ENCODE measurements at places on chromosomes 1 and 21.

DNA sequence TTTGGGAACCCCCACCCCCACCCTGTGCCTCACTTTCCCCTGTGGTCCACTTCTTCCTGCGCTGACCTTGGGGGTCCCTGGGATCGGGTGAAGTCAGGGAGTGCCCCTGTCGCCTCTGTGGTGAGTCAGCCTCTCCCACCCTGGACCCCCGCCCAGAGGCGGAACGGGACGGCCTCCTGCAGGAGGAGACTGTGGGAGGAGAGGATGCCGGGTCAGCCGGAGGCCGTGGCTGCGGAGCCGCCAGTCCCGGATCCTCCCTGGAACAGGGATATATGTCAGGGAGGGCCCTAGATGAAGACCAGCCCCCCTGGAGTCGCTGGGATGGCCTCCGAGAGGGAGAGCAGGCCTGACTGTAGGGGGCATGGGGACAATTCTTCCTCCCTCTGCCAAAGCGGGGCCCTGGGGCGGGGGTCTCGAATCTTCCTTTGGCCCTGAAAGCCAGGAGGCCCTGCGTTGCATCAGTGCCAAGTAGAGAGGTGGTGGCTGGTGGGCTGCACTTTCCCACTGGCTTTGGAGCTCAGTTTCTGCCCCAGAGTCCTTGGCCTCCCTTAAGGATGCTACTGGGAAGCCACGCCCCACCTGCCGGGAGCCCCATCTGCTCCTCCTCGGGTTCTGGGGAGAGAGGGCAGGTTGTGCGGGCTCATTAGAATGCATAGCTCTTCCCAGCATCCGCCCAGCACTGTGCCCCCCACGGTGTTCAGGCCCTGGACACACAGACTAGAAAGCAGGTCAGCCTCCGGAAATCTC lies 930 bp downstream of the ARHGEF10L start:
- peak; percentile 86 for DNase-seq
- peaks cover 4% of the 10 kb centered on the region for H3K4me1 ChIP-seq
- peak overlapping the region; percentile 55 for H3K4me3 ChIP-seq
- no peak overlapping the region for H3K27ac ChIP-seq

DNA sequence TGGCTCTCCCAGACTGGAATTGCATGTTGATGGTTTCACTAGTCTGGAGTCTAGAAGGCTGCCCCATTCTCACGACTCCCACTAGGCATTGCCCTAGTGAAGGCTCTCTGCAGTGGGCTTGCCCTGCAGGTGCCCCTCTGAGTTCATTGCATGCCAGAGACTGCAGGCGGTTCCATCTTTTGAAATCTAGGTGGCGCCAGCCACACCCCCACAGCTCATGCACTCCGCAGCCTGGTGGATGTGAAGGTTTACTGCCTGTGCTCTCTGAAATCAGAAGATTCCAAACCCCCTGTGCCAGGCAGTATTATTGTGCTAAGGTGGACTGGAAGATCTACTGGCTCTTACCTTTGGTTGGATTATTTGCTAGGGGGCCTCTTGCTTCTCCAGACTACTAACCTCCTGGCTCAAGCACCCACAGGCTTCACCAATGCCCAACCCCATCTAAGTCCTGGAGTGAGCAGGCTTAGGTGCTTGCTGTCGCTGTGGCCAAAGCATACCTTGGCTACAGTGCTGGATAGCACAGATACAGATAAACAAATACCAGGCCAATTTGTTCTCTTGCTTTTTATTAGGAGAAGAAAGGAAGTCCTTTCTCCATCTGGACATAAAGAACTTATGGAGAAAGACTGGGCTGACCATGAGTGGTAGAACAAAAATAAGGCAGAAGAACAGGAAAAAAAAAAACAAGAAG lies 83.5 kb upstream of the SIM2 start:
- no peaks in the 10 kb centered on the region for H3K36me3 ChIP-seq
- no peaks in the 10 kb centered on the region for H3K27me3 ChIP-seq
- H3K4me3 ChIP-seq = no peak overlapping the region
- no peak overlapping the region for H3K27ac ChIP-seq
- no peak for DNase-seq
- no peaks in the 10 kb centered on the region for H3K4me1 ChIP-seq

- H3K4me3 ChIP-seq = no peak overlapping the region
- no peaks in the 10 kb centered on the region for H3K4me1 ChIP-seq
- H3K27ac ChIP-seq = no peak overlapping the region
- no peaks in the 10 kb centered on the region for H3K36me3 ChIP-seq
These were observed 882.9 kb upstream of the ADGRL2 start for GRCh38 chr1:80917826-80918225.

DNA sequence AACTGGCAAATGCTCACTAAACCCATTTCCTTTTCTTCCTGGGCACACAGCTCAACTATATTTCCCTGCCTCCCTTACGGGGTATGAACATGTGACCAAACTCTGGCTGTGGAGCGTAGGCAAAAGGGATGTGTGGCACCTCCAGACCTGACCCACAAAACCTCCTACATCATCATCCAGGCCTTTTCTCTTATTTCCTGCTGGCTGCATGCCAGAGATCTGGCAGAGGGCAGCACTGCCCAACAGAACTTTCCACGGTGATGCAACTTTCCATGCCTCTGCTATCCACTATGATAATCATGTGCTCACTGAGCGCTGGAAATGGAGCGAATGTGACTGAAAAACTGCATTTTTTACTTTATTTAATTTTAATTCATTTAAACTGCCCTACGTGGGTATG lies 99.6 kb upstream of the CACNA1E start:
- peaks cover 3% of the 10 kb centered on the region for H3K4me1 ChIP-seq
- H3K36me3 ChIP-seq = no peaks in the 10 kb centered on the region
- H3K27me3 ChIP-seq = no peaks in the 10 kb centered on the region
- no peak overlapping the region for H3K27ac ChIP-seq

DNA sequence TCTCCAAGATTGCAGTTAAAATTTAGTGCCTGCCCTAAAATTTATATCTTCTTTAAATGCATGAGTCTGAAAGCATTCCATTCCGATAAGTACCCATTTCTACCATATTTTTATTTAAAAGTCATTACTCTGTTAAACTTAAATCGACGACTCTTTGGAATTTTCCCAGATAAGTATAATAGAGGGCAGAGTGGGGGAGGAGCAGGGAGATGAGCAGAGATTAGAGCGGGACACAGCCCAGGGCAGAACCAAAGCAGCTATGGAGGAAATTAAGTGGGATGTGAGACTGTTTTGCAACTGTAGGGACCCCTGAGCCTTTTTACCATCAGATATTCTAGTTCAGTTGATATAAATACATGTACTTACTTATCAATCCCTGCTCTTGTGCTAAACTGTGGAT lies 257.9 kb downstream of the FGGY start:
- no peaks in the 10 kb centered on the region for H3K4me1 ChIP-seq
- H3K4me3 ChIP-seq = no peak overlapping the region
- no peak overlapping the region for H3K27ac ChIP-seq
- H3K36me3 ChIP-seq = no peaks in the 10 kb centered on the region

DNA sequence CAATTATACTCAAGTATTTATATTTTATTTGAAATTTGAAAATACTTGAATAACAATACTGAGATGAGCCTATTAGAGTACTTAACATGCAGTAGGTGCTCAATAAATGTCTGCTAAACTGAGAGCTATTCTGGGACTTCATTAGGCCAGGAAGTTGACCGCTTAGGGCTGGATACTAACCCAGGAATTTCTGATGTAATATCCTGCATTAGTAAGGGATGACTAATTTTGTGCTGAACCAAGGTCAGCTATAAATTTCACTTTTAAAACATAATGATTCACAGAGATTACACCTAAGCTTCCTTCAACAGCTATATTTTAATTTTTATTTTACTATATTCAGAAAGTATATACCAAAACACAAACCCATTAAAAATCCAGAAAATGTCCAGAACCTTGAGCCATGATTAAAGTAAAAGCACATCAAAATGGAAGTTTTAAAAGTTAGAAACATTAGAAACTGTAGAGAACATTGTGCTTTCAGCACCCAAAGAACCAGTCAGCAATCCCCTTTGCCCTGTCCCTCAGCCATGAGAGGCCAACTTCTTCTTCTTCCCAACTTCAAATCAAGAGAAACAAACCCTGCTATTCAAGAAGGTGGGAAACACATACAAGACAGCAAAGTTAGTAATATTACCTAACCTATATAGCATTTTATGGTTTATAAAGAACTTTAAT lies 35.4 kb downstream of the WNT2B start:
- no peaks in the 10 kb centered on the region for H3K27me3 ChIP-seq
- H3K27ac ChIP-seq = no peak overlapping the region
- no peaks in the 10 kb centered on the region for H3K36me3 ChIP-seq
- H3K4me1 ChIP-seq = no peaks in the 10 kb centered on the region
- no peak overlapping the region for H3K4me3 ChIP-seq

DNA sequence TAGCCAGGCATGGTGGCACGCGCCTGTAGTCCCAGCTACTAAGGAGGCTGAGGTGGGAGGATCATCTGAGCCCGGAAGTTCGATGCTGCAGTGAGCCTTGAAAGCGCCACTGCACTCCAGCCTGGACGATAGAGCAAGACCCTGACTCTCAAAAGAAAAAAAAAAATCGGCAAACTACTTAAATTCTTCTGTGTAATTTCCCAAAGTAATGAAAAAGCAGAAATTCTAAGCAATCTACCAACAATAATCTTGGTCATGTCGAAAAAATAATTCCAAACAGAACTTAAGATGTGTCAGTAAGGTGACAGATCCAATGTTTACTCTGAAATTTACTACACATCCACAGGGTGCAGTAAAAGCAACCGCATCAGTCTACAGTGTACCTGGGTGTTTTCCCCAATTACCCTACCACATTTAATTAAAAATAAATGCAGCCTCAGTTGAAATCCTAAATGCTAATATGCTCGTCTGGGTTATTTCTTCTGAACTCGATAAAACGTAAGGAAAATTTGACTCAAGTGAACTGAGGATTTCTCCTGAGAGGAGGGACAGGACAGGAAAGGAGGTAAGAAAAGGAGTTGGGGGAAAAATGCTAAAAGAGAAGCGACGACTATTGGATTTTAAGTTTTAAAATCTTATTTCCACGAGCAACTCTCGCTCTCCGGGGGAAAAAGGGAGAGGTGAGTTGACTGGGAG lies 801 bp downstream of the EPRS1 start:
- no peak for DNase-seq
- no peaks in the 10 kb centered on the region for H3K36me3 ChIP-seq
- H3K27ac ChIP-seq = no peak overlapping the region
- peak overlapping the region; percentile 86 for H3K4me3 ChIP-seq
- no peaks in the 10 kb centered on the region for H3K27me3 ChIP-seq

DNA sequence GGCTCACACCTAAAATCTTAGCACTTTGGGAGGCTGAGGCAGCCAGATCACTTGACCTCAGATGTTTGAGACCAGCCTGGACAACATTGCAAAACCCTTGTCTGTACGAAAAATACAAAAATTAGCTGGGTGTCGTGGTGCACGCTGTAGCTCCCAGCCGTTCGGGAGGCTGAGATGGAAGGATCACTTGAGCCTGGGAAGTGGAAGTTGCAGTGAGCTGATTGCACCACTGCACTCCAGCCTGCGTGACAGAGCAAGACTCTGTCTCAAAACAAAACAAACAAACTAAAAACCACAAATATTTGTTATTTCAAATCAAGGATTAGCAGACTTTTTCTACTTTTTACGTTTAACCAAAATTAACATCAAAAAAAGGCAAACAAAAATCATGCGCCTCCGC lies 31.3 kb downstream of the INKA2 start:
- H3K4me1 ChIP-seq = no peaks in the 10 kb centered on the region
- H3K27ac ChIP-seq = no peak overlapping the region
- H3K36me3 ChIP-seq = no peaks in the 10 kb centered on the region
- no peaks in the 10 kb centered on the region for H3K27me3 ChIP-seq
- no peak overlapping the region for H3K4me3 ChIP-seq

DNA sequence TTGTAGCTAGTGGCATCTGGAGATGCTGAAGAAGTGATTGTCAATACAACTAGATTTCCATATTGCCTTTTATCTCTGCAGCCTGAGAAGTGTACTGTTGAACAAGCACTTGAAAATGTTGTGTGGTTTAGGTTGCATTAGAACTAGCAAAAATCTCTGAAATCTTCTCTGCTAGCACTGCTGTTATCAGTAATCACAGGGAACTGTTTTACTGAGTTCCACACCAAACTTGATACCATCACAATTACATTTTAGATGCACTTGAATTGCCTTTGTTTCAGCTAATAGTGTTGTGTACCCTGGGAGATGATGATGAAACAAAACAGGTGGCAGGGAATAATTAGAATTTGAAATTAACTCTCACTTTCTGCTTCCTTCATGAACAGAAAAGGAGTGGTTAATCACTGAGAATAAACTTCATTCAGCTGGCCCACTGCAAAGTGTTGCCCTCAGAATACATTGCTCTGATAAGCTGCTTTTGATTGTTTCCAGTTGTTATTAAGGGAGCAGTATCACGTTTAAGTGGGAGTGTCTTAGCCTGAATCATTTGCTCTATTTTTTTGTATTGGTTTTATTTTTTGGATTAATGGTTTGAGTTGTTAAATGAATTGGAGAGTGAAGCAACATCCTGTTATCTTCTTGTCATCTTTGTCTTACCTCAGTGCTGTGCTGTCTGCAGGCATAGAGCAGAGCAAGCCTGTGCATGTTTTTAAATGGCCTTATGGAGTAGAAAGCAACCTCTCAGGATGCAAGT lies 13.0 kb downstream of the FAM20B start:
- H3K4me1 ChIP-seq = peaks cover 3% of the 10 kb centered on the region
- H3K27ac ChIP-seq = no peak overlapping the region
- H3K36me3 ChIP-seq = no peaks in the 10 kb centered on the region
- no peak for DNase-seq
- H3K27me3 ChIP-seq = no peaks in the 10 kb centered on the region

DNA sequence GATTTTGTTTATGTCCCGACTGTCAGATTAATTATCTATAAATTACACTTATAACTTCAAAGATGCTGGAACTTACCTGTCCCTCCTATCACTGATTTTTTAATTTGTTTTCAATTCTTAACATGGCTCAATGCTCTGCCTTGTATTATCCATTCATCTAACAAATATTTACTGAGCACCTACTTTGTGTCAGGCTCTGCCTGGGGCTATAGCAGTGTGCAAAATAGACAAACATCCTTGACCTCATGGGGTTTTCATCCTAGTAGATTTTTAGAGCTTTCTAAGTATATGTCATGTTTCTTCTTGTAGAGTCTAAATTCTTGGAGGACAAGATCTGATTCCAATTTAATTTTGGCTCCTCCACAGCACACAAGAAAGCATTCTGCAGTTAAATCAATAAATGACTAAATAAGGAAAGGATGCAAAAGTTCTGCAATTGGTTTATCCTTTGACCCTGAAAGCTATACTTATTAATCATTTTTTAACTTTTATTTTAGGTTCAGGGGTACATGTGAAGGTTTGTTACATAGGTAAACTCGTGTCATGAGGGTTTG lies 10.8 kb upstream of the SMYD2 start:
- no peak overlapping the region for H3K27ac ChIP-seq
- H3K4me1 ChIP-seq = no peaks in the 10 kb centered on the region
- DNase-seq = no peak
- H3K36me3 ChIP-seq = no peaks in the 10 kb centered on the region

GRCh38 chr1:151668090-151668489 lies 48.5 kb downstream of the CELF3 start:
- H3K4me1 ChIP-seq = no peaks in the 10 kb centered on the region
- no peak overlapping the region for H3K4me3 ChIP-seq
- no peaks in the 10 kb centered on the region for H3K27me3 ChIP-seq
- H3K27ac ChIP-seq = no peak overlapping the region
- peaks cover 2% of the 10 kb centered on the region for H3K36me3 ChIP-seq
- DNase-seq = no peak

Data from iPS DF 6.9 (cell line).